ENCODE measurements at places on chromosomes 16 and 17.

DNA sequence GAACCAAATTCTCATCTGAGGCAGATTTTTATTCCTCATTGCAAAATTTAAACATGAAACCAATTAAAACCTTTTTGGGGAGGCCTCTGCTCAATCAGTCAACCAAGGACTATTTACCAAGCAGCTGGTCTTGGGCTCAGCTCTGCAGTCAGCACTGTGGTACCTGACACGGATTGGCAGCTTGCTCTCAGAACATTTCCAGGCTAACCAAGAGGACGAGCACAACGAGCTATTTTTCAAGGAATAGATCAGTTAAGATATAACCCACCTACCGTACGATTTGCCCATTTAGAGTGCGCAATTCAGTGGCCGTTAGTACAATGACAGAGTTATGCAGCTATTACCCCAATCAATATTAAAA lies 26.4 kb upstream of the KLHDC4 start:
- no peak for DNase-seq

- DNase-seq, result no peak
Measured at GRCh38 chr16:23284584-23284983, 17.5 kb upstream of the SCNN1B start.

GRCh38 chr16:78323315-78323714 lies 223.9 kb downstream of the WWOX start:
- no peak for DNase-seq

DNA sequence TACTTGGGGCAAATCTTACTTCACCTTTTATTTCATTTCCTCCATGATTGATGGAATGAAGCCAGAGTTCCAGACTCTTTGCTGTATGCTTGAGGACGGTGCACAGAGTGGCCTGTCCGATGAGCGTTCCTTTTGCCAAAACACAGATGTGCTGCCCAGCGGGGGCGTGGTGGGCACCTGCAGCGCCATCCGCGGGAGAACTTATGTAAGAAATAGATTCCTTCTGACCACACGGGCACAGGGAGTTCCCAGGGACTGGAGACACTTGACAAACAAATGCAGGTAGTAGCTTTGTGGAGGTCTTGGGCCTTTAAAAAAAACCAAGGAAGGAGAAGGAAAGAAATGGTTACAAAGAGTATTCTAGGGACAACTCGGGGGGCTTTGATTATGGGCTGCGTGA lies 30.6 kb downstream of the CRAMP1 start:
- no peak for DNase-seq

DNA sequence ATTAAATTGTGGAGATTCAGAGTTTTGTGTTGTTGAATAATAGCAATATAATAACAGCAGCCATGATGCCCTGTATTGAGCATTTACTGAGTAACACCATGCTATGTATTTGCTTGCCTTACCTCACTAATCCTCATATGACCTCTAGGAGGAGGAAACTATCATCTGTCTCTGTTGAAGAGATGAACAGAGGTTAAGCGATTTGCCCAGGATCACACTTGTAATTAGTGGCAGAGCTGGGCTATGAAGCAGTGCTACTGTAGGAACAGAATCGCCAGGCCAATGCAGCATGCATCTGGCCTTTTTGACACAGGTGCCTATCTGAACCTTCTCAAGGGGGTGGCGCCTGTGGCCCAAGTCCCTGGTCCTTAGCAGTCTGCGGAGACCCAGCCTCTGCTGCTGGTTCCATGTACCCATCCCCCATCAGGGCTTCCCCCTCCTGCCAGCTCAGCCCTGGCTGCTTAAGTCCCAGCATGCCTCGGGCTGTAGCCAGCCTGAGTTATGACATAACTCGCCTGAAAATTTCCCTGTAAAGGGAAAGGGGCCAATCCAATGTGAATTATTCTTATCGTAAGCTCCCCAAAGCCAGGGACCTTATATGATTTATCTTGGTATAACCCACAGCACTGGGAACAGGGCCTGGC lies 50.4 kb upstream of the HS3ST2 start:
- no peak for DNase-seq

DNA sequence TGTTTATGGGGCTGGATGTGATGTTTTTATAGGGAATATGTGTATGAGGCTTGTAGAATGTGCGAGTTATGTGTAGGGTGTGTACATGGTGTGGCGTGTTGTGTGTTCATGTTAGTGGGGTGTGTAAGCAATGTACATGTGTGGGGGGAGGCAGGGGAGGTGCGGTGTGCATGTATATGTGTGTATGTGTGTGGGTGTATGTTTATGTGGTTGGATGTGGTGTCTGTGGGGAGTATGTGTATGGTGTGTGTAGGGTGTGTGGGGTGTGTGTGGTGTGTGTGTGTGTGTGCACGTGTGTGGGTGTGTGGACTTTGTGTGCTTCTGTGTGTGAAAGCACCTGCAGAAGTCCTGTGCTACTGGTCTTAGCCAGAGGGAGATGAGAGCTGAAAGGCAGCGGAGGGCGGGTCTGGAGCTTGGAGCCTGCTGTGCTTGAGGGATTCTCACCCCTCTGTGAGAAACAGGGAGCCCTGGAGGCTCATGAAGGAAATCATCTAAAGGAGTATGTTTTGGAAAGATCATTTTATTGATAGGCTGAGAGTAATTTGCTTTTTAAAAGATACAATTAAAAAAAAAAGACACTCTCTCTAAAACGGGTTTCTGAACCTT lies 222.7 kb downstream of the HS3ST4 start:
- DNase-seq, result no peak

- no peak for DNase-seq
Measured at GRCh38 chr17:5718726-5719125, 134.4 kb upstream of the NLRP1 start.

GRCh38 chr17:37086334-37086733 lies 137.6 kb downstream of the AATF start:
- DNase-seq, result no peak

- DNase-seq, result no peak
Measured at GRCh38 chr17:79246225-79247190, 171.9 kb downstream of the ENGASE start.

DNA sequence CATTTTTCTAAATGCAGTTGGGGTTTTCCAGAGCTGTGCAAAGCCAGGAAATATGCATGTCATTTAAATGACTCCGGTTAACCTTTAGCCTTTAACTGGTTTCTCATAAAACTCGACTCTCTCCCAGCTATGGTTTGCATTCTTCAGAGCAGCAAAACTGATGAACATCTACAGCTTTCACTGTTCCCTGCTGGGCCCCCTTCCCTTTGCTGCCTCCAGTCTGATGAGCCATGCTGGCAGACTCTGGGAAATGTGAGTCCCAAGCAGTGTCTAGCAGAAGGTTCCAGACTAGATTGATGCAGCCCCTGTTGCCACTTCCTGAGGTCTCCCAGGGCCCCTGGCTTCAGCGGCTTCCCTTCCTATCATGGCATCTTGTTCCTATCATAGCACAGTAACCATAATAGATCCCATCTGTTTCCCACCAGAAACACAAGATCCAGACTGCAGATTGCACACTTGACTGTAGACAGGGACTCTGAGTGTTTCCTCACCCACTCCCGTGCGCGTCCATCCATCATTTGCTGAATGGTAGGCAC lies 135.4 kb downstream of the CLEC16A start:
- no peak for DNase-seq

DNA sequence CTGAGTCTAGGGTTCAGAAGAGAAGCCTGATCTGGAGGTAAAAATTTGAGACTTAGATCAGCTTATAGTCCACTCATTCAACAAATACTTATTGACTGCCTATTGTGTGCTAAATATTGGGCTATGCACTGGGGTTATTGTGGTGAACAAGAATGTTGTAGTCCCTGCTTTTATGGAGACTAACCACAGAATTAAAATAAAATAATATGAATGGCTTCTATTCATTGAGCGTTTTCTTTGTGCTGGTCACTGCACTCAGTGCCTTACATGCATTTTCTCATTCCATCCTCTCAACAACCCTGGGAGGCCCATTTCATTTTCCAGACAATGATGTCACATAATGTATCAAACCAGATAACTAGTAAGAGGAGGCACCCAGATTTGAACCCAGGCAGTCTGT lies 4.8 kb downstream of the NEK8 start:
- no peak for DNase-seq

DNA sequence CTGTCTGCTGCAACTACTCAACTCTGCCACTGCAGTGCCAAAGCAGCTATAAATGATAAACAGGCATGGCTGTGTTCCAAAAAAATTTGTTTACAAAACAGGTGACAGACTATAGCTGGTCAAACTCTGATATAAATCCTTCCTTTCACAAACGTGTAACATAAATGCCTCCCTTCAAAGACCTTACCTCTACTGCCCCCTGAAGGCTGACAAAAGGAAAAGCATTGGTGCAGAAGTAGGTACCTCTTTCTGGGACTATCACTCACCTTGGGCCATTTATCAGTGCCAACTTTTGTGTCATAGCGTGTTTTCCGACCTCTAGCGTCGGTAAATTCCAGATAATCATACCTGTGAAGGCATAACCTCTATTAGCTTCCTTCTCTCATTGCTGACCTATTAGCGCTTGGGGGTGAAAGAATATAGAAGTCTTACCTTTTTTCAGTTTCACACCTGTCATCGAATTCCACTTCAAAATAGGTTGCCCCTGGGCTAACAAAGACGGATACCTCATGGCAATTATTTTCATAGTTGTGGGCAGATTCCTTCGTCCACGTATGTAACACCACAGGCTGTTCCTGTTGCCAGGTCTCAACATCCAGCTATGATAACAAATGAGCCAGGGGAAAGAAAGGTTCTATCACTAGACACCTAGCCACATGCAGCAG lies 67.9 kb downstream of the ZZEF1 start:
- DNase-seq, result no peak
